Left lung (tissue), 14 donors: ENCODE measurements at places on chromosomes 12 and 14. TPM values are rescaled to one million over a fixed set of nuclear protein-coding genes. Genes with fewer than 3 reads are reported as not detected.

DNA sequence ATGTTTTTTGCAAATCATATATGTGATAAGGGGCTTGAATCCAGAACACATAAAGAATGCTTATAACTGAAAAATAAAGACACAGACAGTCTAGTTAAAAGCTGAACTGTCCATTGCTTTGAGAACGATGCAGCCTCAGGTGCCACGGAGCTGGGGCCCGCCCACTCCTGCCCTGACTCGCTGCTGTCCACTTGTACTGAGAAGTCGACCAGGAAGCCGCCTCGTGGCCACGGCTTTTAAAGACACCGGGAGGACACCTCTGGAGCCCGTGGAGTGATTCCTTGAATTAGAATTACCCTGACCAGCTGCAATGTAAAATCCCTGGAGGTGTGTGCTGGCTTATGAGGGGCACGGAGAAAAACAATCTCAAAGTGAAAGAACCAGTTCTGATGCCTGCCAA lies 23.9 kb upstream of the TEX22 start:
- no peaks in the 10 kb centered on the region for H3K27me3 ChIP-seq
- H3K27ac ChIP-seq, result no peak overlapping the region
- no peak for DNase-seq
- no peaks in the 10 kb centered on the region for H3K36me3 ChIP-seq
- no peak overlapping the region for H3K4me3 ChIP-seq

- no peaks in the 10 kb centered on the region for H3K27me3 ChIP-seq
- peaks cover 48% of the 10 kb centered on the region for H3K4me1 ChIP-seq
- no peaks in the 10 kb centered on the region for H3K36me3 ChIP-seq
- peak; percentile 79 for DNase-seq
These were observed 26.9 kb upstream of the LGALS3 start for GRCh38 chr14:55102141-55102621.

GRCh38 chr12:91926848-91927247 lies 218.8 kb downstream of the BTG1 start:
- DNase-seq, result no peak
- H3K27me3 ChIP-seq, result no peaks in the 10 kb centered on the region
- no peaks in the 10 kb centered on the region for H3K36me3 ChIP-seq
- no peak overlapping the region for H3K27ac ChIP-seq
- peaks cover 4% of the 10 kb centered on the region for H3K4me1 ChIP-seq

DNA sequence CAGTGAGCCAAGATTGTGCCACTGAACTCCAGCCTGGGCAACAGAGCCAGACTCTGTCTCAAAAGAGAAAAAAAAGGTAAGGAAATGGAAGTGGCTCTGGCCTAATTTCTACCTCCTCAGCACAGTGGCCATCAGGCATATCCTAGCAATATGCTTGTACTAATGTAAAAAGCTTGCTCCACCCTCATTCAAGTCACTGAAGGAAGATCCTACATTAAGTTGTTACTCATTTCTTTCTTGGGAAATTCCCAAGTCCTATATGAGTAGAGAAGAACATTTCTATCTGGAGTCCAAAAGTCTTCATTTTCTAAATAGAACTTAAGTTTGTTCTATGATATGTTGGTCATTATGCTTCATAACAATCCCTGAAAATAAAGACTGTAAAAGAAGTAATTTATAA lies 67.3 kb upstream of the HOXC13 start:
- peaks cover 60% of the 10 kb centered on the region for H3K27me3 ChIP-seq
- no peak overlapping the region for H3K4me3 ChIP-seq
- H3K27ac ChIP-seq, result no peak overlapping the region
- no peak for DNase-seq

GRCh38 chr14:65339866-65340265 lies 72.7 kb upstream of the FUT8 start:
- H3K27me3 ChIP-seq, result no peaks in the 10 kb centered on the region
- H3K36me3 ChIP-seq, result no peaks in the 10 kb centered on the region
- no peak for DNase-seq
- no peak overlapping the region for H3K4me3 ChIP-seq
- H3K27ac ChIP-seq, result no peak overlapping the region

GRCh38 chr12:128109236-128109635 lies 157.7 kb upstream of the TMEM132C start:
- no peaks in the 10 kb centered on the region for H3K36me3 ChIP-seq
- H3K4me1 ChIP-seq, result no peaks in the 10 kb centered on the region
- no peaks in the 10 kb centered on the region for H3K27me3 ChIP-seq
- H3K27ac ChIP-seq, result no peak overlapping the region
- no peak overlapping the region for H3K4me3 ChIP-seq

COPS7A gene
- total RNA-seq, result 66.0 TPM

JDP2 gene
- total RNA-seq, result 56.8 TPM

MYH7 gene
- 1.8 TPM for total RNA-seq

TAS2R31 gene
- total RNA-seq, result 2.1 TPM

CYP46A1 gene
- total RNA-seq, result 1.2 TPM

SERPINA10 gene
- total RNA-seq, result not detected
